ENCODE measurements at places on chromosomes 3 and 15.

GRCh38 chr3:117349566-117349965, 640.0 kb downstream of the TUSC7 start:
- DNase-seq: no peak

GRCh38 chr15:57614241-57614640, 22.5 kb downstream of the MYZAP start:
- no peak for DNase-seq

DNA sequence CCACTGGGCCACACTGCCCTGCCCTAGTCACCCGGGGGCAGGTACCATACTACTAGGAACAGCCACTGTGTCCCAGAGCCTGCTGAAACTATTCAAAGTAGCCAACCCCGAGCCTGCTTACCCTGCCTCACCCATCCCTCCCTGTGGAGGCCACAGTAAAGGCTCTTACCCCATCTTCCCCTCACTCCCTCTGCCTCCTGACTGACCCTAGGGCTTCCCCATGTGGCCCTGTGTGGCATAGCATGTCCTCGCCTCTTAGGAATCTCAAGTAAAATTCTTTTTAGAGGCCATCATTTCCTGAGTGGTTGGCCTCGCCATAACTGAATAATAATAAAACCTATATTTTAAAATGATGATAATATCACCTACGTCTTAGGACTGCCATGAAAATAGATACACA, 112.2 kb upstream of the SLC6A11 start:
- no peak for DNase-seq

GRCh38 chr3:169886671-169887070, 16.9 kb upstream of the LRRC31 start:
- DNase-seq: no peak

GRCh38 chr3:169060037-169060436, 603.5 kb downstream of the MECOM start:
- no peak for DNase-seq

DNA sequence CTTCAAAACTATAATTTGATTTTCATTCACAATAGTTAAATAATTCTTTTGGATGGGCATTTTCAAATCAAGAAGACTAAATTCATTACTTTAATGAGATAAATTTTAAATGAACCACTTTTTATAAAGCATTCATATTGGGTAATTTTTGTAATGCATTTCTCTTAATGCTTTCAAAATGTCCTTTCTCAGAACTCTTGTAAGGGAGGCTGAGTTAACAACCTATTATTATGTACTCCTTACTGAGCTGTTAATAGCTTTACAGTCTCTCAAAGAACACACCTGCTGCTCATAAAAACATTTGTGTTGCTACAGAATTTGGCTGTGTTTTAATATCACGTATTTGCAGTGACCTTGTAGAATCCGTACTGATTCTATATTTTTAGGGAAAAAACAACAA, 334.0 kb upstream of the ARL6 start:
- no peak for DNase-seq

DNA sequence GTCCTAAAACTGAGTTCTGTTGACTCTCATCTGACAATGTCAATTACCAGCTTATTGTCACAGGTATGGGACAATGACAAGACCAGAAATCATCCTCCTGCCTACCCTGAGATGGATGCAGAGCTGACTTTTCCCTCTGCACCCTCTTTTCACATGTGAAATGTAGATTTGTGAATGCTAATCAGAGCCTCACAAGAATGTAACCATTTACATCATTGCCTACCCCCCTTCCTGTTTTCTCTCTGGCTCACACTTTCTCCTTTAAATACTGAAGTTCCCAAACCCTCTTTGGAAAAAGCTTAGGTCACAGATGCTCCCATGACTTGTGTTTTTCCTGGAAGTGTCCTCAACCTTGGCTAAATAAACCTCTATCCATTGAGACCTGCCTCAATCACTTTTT, 228.2 kb downstream of the MYRIP start:
- DNase-seq: no peak

DNA sequence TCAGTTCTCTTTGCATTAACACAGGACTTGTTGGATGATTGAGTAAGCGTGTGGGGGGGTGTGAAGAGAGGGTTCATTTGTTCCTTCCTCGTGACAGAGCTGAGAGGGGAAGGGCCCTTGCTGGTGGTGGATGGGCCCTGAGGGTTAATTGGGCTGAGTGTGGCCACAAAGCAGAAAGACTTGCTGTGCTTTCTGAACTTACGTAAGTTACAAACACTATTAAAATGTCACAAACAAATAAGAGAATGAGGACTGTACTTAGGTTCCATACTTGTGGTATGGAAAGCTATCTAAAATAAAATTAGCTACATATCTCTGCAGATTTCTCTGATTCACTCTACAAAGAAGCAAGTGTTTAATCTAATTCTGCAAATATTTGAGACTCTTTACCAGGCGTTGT, 231.3 kb downstream of the LPP start:
- DNase-seq: no peak

DNA sequence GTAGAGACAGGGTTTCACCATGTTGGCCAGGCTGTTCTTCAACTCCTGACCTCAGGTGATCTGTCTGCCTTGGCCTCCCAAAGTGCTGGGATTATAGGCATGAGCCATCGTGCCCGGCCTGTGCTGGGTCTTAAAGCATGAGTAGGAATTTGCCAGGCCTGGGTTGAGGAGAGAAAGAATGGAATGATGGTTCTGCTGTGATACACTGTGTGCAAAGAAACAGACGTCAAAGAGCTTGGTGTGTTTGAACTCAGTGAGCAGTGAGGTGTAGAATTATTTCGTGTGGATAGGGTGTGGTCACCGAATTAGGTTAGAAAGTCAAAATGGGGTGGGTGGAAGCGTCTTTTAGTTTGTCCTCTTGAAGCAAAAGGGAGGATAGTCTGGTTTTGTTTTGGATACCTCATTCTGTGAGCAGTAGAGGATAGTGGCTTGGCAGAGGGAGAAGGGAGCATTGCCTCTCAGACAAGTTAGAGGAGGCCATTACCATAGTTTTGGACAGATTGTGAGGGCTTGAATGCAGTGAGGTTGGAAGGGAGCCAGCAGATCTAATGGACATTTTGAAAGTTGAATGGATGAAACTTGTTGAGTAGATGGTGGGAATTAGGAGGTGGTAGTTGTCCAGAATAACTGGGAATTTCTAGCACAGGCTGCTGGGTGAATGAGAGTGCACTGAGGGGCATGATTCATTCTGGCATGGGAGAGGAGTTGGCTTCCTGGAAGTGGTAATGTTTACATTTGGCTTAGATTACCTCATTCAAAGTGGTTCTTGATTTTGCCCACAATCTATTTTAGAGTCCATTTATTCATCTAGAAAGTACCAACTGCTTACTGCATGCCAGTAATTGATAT, 27.2 kb downstream of the AKAP13 start:
- no peak for DNase-seq

DNA sequence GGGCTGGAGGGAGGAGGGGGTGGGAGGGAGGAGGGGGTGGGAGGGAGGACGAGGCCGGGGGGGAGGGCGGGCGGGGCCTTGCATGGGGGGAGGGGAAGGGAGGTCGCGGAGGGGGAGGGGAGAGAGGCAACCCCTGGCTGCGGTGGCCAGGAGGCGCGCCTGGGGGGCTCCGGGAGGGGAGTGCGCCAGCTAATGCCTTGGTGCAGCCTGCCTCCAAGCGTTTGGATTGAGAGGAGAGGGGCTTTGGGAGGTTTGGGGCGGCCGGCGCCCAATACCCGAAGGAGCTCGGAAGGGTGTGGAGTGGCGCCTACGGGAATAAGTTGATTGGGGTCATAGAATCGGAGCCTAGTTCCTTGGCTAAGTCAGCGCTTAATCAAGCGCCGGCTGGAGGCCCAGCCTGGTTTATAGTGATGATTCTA, 557 bp downstream of the TFG start:
- peak; percentile 15 for DNase-seq
